ENCODE measurements at places on chromosomes 16 and 17. TPM values are rescaled to one million over a fixed set of nuclear protein-coding genes. Genes with fewer than 3 reads are reported as not detected.
A peak's percentile ranks its signal among the peaks of the same experiment; 100 is the strongest.

- peak; percentile 89 for DNase-seq
These were observed 22.9 kb upstream of the C16orf87 start for GRCh38 chr16:46853713-46854443.

DNA sequence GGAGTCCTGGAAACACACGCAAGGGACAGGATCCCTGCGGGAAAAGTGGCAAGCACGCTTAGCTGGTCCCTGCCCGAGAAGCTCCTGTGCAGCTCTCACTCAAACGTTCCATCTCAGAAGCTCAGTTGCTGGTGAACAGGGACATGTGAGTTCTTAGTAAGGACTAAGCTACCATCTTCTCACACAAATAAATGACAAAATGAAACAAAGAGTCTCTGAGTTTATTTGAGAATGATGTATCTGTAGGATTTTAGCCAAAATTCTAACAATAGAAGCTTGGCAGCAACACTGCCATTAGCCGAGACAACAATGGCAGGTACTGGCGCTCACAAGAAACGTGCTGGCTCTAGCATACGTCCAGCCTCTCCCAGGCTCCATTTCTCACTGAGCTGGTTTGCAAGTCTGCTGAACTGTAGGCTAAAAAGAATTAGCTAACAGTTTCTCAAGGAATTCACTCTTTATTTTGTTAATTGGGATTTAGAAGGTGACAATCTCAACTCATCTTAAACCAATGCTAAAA, 90.2 kb downstream of the VPS53 start:
- no peak for DNase-seq

DNA sequence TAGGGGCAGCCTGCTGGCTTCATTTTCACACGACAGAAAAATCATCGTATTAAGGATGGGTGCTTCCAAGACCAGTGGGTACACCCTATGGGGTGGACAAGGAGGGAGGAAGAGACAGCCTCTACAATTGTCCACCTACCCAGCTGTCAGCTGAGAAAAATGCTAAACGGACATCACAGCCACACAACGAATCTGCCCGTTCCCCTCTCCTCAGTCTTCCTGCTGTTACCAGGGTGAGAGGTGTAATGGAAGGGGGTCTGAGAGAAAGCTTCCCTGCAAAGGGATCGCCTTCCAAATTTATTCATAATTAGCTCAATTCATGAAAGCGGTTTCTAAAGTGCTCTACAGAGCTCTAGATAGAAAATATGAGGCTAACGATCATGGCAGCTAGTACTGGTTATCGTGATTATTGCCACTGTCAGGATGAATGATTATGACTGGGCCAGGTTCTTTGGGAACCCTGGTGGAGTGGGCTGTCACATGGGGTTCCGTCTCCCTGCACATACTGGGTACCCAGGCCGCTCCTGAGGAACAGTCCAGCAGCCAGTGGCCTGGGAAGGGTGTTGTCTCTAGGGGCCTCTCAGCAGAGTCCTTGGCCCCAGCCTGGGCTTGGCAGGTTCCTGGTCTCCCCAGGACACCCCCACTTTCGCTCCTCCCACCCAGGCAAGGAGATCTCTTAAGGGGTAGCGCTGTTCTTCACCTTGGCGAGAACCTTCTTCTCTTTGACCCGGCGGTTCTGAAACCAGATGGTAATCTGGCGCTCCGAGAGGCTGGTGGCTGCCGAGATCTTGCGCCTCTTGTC, 2.2 kb downstream of the HOXB13 start:
- DNase-seq: no peak

- no peak for DNase-seq
These were observed 152.1 kb upstream of the RPL38 start for GRCh38 chr17:74051348-74051747.

DNA sequence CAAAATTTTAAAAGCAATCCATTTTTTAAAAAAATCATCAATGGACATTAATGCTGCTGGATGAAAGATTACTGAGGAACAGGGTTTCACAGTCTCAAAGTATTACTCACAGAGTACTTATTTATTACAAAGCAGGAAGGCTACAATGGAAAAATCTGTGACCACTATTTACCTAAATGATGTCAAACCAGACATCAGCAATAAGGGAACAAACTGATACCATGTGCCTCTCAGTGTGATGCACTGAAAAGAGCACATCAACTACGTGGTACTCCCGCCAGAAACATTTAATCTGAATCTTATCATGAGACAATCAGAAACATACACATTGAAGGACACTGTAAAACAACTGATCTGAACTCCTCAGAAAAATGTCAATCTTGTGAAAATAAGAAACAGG, 124.2 kb downstream of the PARN start:
- DNase-seq: no peak

DNA sequence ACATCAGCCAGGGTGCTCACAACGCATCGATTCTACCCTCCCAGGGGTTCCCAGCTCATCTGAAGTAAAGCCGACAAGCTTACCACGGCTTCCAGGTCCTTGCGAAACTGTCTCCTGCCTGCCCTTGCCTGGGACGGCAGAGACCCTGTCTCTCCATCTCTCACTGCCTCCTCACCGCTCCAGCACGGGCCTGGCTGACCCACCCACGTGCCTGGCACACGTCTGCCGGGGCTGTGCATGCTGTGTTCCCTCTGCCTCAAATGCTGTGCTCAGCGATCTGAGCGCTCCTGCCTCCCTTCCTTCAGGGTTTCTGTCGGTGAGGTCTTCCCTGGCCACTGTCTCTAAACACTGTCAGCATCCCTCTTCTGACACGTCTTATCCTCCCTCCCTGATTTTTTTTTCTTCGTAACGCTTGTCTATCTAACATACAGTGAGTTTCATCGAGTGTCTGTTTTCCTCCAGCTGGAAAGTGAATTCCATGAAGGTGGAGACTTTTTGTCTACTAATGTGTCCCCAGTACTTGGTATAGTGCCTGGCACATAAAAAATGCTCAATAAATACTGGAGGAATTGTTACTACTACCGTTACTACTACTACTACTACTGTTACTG, 208.4 kb downstream of the IRF8 start:
- no peak for DNase-seq

- peak; percentile 85 for DNase-seq
These were observed 4.6 kb downstream of the RAI1 start for GRCh38 chr17:17685775-17686291.

DNA sequence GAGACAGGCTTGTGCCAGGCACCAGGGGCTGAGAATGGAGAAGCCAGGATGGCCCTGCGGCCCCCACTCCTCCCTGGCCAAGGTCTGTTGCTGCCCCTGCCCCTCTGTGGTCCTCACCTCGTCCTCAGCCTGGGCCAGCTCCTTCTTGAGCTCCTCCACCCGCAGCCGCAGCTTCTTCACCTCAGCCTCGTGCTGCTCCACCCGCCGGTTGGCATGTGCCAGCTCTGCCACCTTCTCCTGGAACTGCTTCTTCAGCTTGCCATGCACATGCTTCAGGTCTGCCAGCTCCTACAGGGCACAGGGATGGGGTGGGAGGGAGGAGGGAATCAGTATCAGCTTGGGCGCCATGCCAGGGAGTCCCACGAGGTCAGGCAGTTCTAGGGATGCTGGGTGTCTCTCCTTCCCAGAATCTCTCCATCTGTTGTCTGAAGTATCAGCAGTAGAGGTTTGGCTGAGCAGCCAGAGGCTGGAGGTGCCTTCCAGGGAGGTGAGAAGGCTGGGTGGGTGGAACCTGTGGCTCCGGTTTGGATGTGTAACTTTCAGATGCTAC, 20.1 kb downstream of the CCDC102A start:
- DNase-seq: no peak

DNA sequence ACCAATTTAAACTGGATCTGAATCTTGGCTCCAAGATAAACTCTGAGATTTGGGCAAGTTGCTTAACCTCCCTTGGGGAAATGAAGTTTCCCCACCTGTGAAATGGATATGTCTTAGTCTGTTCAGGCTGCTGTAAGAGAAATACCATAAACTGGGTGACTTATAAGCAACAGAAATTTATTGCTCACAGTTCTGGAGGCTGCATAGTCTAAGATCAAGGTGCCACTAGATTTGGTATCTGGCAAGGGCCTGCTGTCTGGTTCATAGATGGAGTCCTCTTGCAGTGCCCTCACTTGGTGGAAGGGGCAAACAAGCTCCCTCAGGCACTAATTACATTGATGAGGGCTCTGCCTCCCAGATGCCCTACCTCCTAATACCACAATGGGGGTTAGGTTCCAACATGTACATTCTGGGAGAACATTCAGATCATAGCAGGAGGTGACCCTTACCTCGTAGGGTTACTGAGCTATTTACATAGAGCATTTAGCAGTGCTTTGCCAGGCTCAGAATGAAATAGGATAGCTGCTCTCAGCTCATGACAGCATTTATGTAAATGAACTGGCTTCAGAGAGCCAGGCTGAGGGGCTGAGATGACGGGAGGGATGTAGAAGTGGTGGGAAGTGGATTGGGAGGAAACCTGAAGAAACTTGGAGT, 83.9 kb downstream of the SPECC1 start:
- no peak for DNase-seq

DNA sequence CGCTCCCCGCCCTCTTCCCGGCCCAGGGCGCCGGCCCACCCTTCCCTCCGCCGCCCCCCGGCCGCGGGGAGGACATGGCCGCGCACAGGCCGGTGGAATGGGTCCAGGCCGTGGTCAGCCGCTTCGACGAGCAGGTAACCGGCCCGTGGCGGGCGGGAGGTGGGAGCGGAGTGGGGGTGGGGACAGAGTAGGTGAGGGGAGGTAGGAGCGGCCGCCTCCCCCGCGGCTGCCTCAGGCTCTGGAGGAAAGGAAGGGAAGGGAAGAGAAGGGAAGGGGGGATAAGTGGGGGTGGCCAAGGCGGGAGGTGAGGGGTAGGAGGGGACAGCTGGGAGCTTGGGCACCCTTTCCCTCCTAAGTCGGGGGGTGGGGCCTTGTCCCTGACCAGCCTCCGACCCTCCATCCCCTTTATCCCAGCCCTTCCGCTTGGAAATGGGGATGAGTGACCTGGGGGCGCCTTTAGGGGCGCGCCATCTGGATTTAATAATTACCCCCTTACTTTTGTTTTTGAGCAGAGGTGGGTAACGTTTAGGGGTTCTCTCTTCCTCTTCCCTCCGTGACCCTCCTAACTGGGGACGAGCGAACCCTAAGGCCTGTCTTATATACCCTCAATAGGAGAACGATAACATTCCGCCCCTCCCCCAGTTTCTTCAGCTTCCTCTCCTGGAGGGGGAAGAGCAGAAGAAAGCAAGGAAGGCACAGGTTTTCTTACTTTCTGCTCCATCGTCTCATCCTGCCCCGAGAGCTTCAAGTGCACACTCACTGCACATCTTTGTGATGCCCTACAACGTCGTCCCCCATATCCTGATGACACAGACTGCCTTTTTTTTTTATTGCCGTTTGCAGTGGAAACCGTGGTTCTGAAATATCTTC, 694 bp downstream of the NF1 start:
- peak; percentile 56 for DNase-seq

DNA sequence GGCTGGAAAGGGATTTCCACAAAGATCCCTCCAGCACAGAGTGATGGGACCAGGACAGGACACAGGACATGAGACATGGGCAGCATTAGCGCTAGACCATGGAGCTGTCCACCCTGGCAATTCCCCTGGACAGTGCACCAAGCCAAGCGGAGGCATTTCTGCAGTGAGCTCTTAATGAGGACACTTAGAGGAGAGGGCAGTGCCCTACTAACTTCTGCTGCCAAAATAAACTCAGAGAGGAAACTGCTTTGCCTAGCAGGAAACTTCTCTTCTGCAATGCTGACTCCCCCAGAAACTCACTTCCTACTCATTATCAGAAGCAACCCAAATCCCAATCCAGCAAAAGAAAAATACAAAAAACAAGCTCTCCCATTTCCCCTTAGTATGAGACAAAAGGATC, 119.2 kb downstream of the HS3ST2 start:
- no peak for DNase-seq

GRCh38 chr17:62970610-62971009, 4.6 kb downstream of the TANC2 start:
- DNase-seq: no peak

DNA sequence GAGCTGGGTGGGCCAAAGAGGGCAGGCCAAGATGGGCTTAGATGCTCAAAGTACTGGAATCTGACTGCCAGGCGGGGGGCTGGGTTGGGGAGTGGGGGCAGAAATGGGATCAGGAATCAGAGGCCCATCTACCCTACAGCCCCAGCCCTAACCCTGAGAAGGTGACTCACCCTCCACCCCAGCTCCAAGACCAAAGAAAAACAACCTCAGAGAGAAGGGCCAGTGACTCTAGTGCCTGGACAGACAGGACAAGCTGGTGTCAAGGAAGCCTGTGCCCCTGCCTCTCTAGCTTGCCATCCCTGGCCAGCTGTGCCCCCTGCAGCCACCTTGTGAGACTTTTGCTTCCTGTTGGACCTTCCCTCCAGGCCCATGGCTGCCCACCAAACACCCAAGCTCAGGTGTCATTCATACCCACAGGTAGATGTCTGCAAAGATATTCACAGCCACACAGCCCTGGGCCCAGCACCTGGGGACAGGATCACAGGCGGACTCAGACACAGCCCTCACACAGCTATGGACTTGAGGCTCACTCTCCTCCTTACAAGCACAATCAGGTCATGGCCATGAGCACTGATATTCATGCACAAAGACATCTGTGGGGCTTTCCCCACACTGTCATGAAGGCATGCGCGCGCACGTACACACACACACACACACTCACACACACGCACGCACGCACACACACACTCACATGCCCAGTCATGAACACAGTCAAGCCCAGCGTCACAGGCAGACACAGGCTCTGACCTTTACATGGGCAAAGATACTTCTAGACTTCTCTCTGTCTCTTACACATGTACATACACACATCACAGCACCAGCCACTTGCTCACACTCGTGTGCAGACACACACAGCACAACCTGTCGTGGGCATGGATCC, 2.8 kb downstream of the WNT3 start:
- no peak for DNase-seq

- no peak for DNase-seq
These were observed 1.9 kb downstream of the FOXL1 start for GRCh38 chr16:86580063-86580790.

- peak; percentile 54 for DNase-seq
These were observed 1.4 kb downstream of the XYLT2 start for GRCh38 chr17:50347117-50347893.

The STX4 gene
- polyA plus RNA-seq: 48.4 TPM

The GAS2L2 gene
- polyA plus RNA-seq: 0.08 TPM

The CSH1 gene
- not detected for polyA plus RNA-seq

The ACAP1 gene
- polyA plus RNA-seq: 2.1 TPM

The CLEC18C gene
- 0.17 TPM for polyA plus RNA-seq

The DHRS7B gene
- 45.4 TPM for polyA plus RNA-seq
